ENCODE measurements at places on chromosomes 11 and 22. TPM values are rescaled to one million over a fixed set of nuclear protein-coding genes. Genes with fewer than 3 reads are reported as not detected.

TUBGCP6 gene
- 68.8 TPM for total RNA-seq

KRTAP5-8 gene
- total RNA-seq = not detected

ASRGL1 gene
- total RNA-seq = 10.2 TPM

- peak; percentile 68 for DNase-seq
Measured at GRCh38 chr11:65900125-65900898, at the start of gene FOSL1. FOSL1 (minus strand) TSS chr11:65900388; CDS start chr11:65900339, 49 bp downstream.

DNA sequence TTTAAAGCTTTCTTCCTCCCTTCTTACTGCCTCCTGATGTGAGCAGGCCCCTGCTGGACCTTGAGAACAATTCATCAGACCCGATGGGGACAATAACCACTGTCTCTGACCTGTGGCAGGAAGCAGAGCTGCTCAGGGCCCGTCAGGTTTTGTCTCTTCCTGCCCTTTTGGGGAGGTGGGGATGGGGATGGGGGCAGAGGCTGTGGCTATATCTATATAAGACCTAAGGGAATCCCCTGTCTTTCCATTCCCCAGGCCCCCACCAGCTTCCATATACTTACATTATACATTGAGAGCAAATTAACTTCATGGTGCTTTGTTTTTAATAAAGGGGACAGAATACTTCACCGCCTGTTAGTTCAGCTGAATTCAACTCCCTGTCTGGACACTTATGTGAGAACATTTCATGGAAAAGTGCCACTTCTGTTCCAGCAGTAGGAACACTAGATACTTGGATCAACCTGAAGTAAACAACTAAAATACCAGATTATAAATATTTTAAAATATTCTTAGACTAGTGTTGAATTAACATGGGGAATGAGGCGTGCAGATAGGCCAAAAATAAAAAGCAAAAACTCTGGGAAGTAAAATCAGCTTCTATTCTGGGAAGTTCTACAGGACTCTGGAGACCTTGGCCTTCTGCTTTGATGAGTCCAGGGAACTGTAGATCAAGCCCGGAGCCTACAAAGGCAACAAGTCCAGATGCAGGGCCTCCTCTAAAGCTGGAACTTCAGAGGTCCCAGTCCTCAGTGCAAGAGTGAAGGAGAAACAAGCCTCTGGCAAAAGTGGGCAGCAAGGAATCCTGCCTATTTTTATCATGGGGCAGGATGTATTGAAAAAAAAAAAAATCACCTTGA, 11.1 kb downstream of the ZP1 start:
- no peak for DNase-seq

DNA sequence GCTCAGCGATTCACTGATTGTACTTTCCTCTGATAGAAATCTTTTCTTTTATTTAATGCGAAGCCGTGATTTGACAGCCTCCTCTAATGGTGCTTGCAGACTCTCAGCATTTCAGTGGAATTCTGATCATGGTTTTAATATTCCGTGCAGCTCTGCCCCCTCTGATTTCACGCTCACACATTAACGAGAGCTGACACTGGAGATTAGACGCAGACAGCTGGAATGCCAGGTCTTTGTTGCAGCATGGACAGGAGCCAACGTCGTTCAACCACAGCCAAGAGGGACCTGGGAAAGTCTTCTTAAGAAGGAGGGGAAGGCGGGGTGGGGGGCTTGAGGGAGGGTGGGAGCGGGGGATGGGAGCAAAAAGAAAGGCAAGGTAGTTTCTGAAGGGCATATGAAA, 186.4 kb downstream of the BLID start:
- DNase-seq = no peak

GRCh38 chr11:106917973-106918372, 100.3 kb downstream of the GUCY1A2 start:
- peak; percentile 17 for DNase-seq

- no peak for DNase-seq
Measured at GRCh38 chr11:22249871-22250270, 57.0 kb downstream of the ANO5 start.

Measured in OCI-LY7 (cell line).